NCI-H2029 treated with DMSO at 0.1 percent for 48 hours (cell line): ENCODE measurements at places on chromosomes 11 and 22.

GRCh38 chr22:39994041-39994565 lies 651 bp upstream of the FAM83F start:
- DNase-seq, result no peak

- DNase-seq, result no peak
Measured at GRCh38 chr11:1854949-1855885, 2.3 kb downstream of the LSP1 start.

DNA sequence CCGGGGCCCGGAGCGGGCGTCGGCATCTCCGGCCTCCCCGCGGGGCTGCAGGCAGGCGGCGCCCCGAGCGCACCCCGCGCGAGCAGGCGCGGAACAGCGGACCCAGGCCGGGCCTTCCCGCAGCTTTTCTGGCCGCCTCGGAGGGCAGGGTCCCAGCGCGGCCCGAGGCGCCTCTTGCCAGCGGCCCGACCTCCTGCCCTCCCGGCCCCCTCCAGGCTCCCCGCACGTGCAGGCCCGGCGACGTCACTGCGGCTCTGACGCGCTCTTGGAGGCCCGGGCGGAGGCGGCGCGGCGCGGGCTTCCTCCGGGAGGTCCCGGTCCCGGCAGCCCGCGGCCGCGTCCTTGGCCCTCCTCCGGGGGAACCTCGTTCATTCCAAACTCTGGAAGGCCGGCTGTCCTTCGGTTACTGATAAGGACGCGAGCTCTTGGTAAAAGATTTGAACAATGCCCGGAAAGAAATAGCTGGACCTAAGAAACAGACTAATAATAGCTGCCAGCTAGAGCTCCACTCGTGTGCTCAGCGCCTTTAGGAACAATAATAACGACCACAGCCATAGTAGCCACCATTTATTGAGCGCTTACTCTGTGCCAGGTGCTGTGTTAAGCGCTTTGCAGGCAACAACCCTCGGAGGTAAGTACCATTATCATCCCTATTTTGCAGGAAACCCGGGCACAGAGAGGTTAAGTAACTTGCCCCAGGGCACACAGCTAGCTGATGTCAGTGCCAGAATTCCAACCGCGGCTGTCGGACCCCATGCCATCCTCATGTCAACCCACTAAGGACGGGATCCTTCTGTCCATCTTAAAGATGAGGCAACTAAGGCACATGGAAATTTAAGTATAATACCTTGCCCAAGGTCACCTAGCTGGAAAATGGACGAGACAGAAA lies 39.1 kb upstream of the CREB3L1 start:
- DNase-seq, result no peak

GRCh38 chr11:111530091-111530490 lies 10.4 kb upstream of the LAYN start:
- DNase-seq, result no peak

GRCh38 chr11:63826471-63827190 lies 12.3 kb upstream of the MARK2 start:
- peak; percentile 74 for DNase-seq

GRCh38 chr11:70207531-70208131 lies 4.5 kb downstream of the FADD start:
- no peak for DNase-seq

- no peak for DNase-seq
Measured at GRCh38 chr11:102729849-102730815, 5.4 kb upstream of the MMP8 start.

DNA sequence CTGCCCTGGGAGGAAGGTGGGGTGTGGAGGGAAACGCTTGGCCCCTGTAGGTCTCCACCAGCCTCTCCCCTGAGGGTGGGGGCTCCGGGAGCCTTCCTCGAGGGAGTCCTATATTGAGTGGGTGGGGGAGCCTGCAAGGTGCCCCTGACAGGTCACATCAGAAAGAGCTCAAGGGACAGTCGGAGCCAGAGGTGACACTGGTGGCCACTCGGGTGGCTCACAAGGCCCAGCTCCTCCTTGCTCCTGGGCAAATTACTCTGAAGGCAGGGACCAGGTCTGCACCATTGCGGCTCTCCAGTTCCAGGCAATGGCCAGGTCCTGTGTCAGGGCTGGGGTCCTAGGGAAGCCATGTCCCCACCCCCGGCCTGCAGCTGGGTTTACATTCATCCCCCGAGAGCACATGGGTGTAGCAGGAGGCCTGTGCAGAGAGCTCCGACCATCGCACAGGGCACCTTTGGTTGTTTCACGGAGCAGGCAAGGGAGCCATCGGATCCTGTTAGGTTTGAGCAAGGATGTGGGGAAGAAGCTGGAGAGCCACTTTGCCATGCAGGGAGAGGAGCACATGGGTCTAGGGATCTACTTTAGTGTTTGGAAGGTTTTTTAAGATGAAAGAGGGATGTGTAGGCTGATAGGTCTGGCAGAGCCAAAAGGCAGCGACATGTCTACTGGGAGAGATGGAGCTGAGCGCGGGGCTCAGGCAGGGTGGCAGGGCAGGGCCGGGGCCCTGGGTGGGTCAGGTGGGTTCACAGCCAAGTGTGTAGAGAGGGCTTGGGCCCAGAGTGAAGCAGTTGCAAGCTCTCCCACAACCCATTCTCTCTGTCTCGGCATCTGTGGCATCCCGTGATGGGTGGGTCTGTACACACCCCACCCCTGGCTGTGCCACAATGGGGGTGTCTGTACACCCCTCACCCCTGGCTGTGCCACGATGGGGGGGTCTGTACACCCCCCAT lies 14.8 kb downstream of the CCND1 start:
- DNase-seq, result no peak

GRCh38 chr11:117572671-117573070 lies 224.3 kb downstream of the DSCAML1 start:
- no peak for DNase-seq

- no peak for DNase-seq
Measured at GRCh38 chr22:45870011-45870410, 107.0 kb downstream of the WNT7B start.

- DNase-seq, result no peak
Measured at GRCh38 chr11:59630493-59630892, 14.9 kb upstream of the OSBP start.

GRCh38 chr11:33624083-33624482 lies 76.5 kb downstream of the C11orf91 start:
- DNase-seq, result peak; percentile 2

- DNase-seq, result no peak
Measured at GRCh38 chr11:112227471-112227870, 1.2 kb downstream of the PTS start.

DNA sequence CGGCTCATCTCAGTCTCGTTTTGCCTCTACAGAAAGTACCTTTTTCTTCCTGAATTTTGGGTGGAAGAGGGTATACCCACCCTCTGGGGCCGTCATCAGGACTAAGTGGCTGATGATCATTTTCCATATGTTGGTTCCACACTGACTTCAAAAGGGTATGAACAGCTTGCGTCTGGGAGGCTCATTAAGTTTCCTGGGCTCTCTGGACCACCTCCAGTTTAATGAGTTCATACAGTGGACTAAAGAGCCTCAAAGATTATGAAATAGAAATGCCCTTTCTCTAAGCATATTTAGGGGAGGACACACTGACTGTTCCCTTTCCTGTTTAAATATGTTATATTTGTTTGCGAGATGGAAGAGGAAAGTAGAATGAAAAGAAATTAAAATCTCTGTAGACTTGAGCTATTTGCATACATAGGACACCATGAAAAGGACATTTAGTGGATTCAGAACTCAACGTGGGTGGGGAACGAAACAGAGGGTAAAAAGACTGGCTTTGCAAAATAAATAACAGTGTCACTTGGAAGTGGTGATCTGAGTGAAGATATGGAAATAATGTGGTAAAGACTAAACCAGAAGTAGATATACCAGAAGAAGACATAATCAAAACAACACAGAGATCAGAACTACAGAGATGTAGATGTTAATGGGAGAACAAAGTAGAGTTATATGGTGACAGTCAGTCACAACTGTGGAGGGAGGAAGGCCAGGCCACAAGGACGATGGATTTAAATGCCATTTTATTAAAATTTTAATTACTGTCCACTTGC lies 18.7 kb downstream of the LDLRAD3 start:
- no peak for DNase-seq

DNA sequence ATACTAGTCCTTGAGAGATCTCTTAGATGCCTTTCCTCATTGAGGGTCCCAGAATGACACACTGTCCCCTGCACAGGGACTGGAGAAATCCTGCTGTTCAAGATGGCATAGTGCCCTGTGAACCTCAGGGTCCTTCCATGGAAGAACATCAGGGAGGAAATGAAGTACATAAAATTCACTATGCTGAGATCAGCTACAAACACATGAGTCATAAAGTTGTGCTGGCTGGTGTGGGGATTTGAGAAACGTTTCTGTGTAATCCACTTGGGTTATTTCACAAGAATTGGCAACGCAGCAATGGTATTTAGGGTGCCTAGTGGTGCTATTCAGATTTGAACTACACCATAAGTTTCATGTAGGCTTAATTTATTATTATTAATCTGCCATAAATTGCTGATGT lies 174.4 kb downstream of the MAML2 start:
- DNase-seq, result no peak

GRCh38 chr11:20364341-20364792 lies 853 bp downstream of the HTATIP2 start:
- no peak for DNase-seq

DNA sequence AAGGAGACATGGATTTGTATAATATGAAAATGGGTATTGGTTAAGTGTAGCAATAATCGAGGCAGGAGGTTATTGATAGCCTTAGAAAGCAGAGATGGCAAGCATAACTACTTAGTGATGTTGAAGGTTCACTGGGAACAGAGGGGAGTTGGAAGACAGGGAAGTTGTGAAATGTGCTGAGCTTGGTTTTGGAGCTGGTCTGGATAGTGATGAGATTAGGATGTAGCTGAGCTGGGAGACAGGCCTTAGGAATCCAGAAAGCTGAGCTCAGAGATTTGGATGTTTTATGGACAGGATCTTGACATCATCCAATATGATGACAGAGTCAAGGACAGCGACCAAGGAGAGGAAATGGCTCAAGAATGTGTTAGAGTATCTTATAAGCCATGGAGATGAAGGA lies 113.1 kb downstream of the ARHGAP42 start:
- DNase-seq, result no peak

DNA sequence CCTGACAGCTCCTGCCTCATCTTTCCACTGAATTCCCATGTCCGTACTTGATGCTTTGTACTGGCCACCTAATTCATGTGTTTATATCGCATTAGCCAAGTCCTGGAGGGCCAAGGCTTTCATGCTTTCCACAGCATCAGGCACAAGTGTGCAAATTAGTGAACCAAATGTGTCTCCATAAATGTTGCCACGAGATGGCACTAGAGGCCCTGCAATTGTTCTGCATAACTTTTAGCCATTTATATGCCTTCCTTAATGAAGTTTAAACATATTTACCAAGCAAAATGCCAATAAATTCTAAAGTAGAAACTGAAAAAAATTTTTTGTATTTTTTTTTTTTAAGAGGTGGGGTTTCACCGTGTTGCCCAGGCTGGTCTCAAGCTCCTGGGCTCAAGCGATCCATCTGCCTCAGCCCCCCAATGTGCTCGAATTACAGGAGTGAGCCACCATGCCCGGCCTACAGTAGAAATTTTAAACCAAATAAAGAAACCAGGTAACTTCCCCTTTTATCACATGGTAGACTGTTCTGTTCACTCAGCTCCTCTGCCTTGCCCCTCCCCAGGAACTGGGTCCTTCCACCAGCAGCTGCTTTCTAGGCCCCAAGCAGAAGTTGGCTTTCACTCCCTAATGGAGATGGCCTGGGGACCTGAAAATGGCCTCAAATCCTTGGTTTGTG lies 20.8 kb upstream of the IL18BP start:
- no peak for DNase-seq

DNA sequence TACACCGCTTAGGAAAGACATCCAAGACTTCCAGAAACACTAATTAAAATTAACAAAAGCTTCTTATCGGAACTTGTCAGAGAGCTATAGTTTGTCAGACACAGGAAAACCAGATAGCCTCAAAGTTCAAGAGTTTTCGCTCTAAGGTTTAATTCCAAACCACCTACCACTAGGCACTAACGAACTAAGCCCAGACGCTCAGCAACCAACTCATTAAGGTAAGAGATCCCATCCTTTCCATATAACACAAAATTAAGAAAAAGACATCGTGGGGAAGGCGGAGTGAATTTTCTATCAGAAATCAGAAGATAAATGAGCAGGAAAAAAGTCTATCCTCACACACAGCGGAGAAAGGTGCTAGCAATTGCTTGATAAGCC lies 382 bp downstream of the IMMP1L start:
- no peak for DNase-seq

- no peak for DNase-seq
Measured at GRCh38 chr11:14386895-14387480, 28.0 kb upstream of the RRAS2 start.

- no peak for DNase-seq
Measured at GRCh38 chr11:22194306-22194705, 1.4 kb downstream of the ANO5 start.
